ENCODE measurements at places on chromosomes 2 and 18.

DNA sequence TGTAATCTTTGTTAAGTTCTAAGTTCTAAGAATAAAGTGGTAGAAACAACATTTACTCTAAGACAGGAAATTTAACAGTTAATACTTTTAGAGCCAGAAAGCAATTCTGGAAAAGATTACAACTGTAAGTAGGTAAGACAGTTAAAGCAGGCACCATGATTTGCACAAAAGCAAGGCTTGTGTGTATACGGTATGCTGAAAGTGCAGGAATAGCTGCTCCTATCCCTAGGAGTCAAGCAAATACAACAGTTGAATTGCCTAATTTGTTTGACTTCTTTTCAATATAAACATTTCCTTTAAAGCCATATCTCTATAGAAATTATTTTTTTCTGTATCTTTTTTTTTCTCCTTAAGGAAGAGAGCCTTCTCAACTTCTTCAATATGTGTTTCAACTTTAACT, 116.4 kb downstream of the KCNJ3 start:
- no peak for DNase-seq

- no peak for DNase-seq
These were observed 104.4 kb downstream of the TANC1 start for GRCh38 chr2:159072795-159073194.

DNA sequence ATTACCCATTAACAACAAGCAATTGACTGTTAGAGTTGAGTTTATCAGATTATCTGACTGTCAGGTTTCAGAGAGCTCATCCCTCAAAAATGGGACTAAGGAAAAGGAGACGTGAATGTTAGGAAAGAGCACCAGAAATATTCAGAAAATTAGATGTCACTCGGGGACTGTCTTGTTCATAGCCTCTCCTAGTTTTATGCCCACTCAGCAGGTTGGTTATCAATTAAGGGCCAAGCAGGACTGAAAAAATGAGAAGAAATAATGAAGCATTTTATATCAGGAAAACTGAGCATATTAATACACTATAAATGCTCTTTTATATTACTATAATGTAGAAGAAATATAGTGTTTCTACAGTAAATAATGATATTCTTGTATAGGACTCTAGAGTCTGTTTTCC, 188.1 kb upstream of the NRXN1 start:
- DNase-seq = no peak

DNA sequence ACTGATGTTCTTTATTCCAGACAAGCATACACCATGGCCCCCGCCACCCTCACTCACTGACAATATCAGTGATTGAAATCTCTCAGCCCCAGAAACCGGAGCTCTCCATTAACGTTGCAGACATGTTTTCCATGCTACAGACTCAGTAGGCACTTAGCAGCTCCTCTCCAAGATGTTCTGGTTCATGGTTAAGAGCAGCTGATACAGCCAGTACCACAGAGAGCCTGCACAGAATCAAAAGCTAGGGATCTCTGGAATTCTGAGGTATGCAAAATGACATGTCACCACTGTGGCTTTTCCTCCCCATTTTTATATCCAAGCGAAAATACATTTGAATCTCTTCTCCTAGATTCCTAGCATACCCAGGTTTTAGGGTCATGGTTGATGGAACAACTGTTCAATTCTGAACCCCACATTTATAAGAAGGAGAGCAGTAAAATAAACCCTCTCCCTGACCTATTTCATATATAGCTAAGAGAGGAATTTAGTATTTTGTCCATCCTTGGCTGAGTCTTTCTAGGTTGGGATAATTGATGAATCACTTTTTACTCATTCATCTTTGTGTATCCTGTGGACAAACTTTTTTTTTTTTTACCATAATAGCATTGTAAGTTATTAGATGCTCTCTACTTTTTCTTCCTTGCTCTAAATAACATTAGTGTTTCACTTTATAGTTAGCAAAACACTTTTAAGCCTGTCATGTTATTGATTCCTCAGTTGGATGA, 488.4 kb upstream of the PIK3C3 start:
- DNase-seq = no peak

DNA sequence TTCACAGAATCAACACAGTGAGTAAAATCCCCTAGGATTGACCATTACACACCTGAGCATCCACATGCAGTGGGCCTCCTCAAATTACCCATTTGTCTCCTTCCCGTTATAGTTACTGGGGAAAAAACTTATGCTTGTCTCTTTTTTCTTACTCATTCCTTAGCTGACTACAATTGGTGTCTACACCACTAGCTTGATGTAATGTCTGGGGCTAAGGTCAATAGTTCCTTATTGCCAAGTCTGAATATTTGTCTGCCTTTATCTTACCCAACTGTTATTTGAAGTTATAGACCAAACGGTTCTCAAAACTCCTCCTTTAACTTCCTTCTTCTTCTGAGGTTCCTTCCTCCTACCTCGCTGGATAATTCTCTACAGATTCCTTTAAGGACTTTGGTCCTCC, 41.9 kb upstream of the TMEM17 start:
- DNase-seq = no peak

DNA sequence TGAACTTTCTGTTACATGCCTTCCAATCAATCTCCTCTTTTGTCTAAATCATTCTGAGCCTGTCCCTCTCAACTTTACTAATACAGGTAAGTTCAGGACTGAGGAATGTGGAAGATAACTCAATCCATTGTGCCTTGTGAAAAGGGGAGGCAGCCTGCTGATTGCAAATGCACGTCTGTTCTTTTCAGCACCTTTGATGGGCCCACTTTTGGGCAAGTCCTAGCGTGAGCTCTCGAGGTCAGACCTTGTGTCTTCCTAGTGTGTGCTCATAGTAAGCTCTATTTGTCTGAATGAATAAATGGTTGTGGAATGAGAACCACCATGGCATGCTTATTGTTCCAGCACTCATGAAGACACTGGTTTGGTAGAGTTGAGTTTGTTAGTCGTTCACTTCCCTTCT, 50.4 kb upstream of the REL start:
- no peak for DNase-seq
